ENCODE measurements at places on chromosomes 3 and 15.
A peak's percentile ranks its signal among the peaks of the same experiment; 100 is the strongest.

- no peak for DNase-seq
- no peaks in the 10 kb centered on the region for H3K36me3 ChIP-seq
- no peak overlapping the region for H3K4me3 ChIP-seq
- no peak overlapping the region for H3K27ac ChIP-seq
- H3K4me1 ChIP-seq: no peaks in the 10 kb centered on the region
Measured at GRCh38 chr3:10646531-10647335, 141.3 kb upstream of the ATP2B2 start.

GRCh38 chr3:73197187-73197586, 135.7 kb downstream of the EBLN2 start:
- no peak for DNase-seq
- H3K4me1 ChIP-seq: no peaks in the 10 kb centered on the region
- no peak overlapping the region for H3K27ac ChIP-seq
- no peaks in the 10 kb centered on the region for H3K36me3 ChIP-seq
- H3K27me3 ChIP-seq: no peaks in the 10 kb centered on the region

- no peaks in the 10 kb centered on the region for H3K27me3 ChIP-seq
- no peak overlapping the region for H3K4me3 ChIP-seq
- no peaks in the 10 kb centered on the region for H3K4me1 ChIP-seq
- H3K36me3 ChIP-seq: no peaks in the 10 kb centered on the region
Measured at GRCh38 chr3:178325330-178325729, 210.9 kb upstream of the KCNMB2 start.

GRCh38 chr15:62231856-62232255, 66.8 kb upstream of the C2CD4B start:
- no peak overlapping the region for H3K4me3 ChIP-seq
- no peaks in the 10 kb centered on the region for H3K36me3 ChIP-seq
- peaks cover 5% of the 10 kb centered on the region for H3K27me3 ChIP-seq
- H3K27ac ChIP-seq: no peak overlapping the region

GRCh38 chr3:127929818-127930413, 14.9 kb downstream of the KBTBD12 start:
- H3K4me3 ChIP-seq: no peak overlapping the region
- no peak for DNase-seq
- peaks cover 2% of the 10 kb centered on the region for H3K36me3 ChIP-seq

DNA sequence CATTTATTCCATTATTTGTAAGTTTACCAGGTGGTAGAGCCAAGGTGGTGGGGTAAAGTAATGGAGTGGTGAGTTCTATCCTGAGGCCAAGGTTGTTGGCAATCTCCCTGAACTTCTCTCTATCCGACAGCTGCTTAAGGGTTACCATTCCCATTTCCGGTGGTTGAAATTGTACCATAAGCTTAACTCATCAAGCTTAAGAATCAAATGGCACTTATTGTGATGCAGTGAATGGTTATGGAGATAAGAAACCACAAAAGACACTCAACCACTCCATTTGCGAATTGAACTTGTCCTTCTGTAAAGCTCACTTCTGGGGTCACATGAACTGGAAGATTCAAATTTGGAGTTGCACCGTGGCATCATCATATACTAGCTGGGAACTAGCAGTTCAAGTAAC, 287.4 kb upstream of the SLCO3A1 start:
- no peak overlapping the region for H3K4me3 ChIP-seq
- no peak overlapping the region for H3K27ac ChIP-seq
- H3K36me3 ChIP-seq: peaks cover 3% of the 10 kb centered on the region
- DNase-seq: no peak

- no peak overlapping the region for H3K4me3 ChIP-seq
- DNase-seq: no peak
- H3K27me3 ChIP-seq: no peaks in the 10 kb centered on the region
- H3K36me3 ChIP-seq: peaks cover 8% of the 10 kb centered on the region
Measured at GRCh38 chr3:23829242-23829934, 23.6 kb downstream of the UBE2E1 start.

DNA sequence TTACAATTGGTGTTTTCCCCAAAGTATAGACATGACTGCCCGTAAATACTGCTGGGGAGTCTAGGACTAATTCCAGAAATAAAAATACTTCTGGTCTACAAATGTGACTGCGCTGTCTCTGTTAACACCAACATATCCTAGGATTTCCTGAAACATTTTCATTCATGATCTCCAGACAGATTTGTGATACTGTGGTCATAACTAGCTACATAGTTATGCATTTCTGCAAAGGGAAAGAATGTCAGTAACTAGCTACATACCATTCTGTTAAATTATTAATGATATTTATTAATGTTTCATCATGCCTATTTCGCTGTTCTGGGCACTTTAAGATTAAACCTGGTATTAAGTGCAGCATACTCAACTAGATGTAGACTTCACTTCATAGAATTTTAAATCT, 33.3 kb downstream of the SETD5 start:
- no peak for DNase-seq
- H3K27ac ChIP-seq: no peak overlapping the region
- H3K27me3 ChIP-seq: no peaks in the 10 kb centered on the region
- peaks cover 8% of the 10 kb centered on the region for H3K4me1 ChIP-seq
- H3K4me3 ChIP-seq: no peak overlapping the region
- peaks cover 39% of the 10 kb centered on the region for H3K36me3 ChIP-seq

DNA sequence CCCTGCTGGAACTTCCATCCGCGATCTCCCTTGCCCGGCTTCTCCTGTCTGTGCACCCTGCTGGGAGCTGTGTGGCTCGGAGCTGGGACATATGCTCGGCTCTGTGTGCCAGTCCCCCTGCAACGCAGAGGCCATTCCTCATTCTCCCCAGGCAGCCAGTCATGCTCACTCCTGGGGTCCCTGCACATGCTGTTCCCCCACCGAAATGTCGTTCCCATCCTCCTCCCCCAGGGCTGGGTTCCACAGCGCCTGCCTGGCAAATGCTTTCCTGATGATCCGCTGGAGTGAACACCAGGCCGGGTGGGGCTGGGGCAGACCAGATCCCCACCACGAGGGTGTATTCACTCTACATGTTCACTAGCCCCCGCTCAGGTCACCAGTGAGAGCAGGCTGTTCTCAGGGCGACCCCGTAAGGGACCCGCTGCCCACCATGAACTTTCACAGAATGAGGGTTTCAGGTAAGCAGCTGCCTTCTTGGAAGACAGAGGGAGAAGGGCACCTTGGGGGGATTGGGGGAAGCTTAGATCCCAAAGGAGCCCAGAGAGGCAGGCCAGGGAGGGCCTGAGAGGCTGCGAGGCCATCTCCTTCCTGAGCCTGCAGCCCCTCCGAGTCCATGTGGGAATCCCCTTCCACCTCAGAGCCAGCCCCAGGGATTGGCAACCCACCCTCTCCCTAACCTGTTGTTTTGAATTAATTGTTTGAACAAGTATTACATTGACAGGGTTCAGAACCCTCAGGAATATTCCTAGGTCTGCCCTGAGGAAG, 88.7 kb upstream of the IQSEC1 start:
- H3K27me3 ChIP-seq: peaks cover 3% of the 10 kb centered on the region
- no peaks in the 10 kb centered on the region for H3K4me1 ChIP-seq
- H3K36me3 ChIP-seq: no peaks in the 10 kb centered on the region
- no peak for DNase-seq
- no peak overlapping the region for H3K27ac ChIP-seq

DNA sequence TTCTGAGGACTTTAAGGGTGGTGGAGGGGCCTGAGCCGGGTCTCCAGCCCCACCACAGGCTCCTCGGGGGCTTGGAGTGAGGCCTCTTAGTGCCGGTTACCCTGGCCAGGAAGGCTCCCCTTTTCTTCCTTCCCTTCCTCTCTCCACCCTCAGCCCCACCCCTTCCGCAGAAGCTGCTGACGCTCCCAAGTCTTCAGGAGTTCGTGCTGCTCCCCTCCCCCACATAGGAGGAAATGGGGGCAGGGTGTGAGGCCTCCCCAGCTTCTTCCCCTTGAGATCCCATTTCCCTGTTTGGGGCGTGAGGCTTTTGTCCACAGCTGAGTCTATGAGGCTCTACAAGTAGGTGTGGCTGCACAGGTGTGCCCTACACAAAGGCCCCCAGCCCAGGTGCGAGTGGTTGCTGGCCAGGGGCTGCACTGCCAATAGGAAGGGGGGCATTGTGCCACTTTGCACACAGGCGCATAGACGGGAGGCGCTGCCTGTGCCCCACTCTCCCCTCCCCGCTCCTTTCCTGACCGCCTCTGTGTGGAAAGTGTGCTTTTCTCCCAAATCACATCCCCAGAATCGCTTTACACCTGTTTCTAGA, 915 bp upstream of the CALML4 start:
- peak overlapping the region; percentile 40 for H3K4me3 ChIP-seq
- no peaks in the 10 kb centered on the region for H3K27me3 ChIP-seq
- no peak for DNase-seq

DNA sequence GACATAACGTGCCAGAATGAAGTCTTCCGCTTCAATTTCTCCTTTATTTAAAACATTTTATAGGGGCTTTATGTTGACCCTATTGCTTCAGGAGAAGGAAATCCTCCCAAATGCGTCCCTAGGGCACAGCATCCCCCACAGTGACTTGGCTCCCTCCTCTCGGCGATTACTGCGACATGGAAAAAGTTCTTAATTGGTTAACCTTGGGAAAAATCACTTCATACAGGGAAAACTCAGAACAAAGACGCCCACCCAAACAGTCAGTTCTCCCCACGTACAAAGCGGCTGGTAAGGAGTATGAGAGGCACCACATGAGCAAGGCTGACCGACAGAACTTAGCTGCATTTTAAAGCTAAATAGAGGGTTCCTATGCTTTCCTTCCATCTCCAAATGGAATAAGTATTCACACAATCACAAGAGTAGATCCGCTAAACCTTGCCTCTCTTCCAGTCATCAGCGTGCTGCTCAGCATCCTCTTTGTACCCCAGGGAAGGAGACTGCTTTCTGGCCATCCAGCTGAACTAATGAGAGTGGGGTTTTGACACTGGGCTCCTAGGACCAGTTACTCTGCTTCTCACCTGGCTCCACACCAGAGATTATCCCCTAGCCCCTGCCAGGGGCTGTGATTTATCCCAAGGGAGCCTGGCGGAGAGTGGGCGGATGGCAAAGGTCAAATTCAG, 415.3 kb upstream of the WNT5A start:
- no peaks in the 10 kb centered on the region for H3K27me3 ChIP-seq
- no peak overlapping the region for H3K4me3 ChIP-seq
- no peaks in the 10 kb centered on the region for H3K4me1 ChIP-seq
- H3K27ac ChIP-seq: no peak overlapping the region

- peaks cover 7% of the 10 kb centered on the region for H3K27me3 ChIP-seq
- H3K4me3 ChIP-seq: peak overlapping the region; percentile 48
- peaks cover 21% of the 10 kb centered on the region for H3K4me1 ChIP-seq
- no peak for DNase-seq
- H3K36me3 ChIP-seq: peaks cover 4% of the 10 kb centered on the region
- H3K27ac ChIP-seq: peak overlapping the region; percentile 74
Measured at GRCh38 chr3:64355401-64355807, 130.1 kb upstream of the PRICKLE2 start.

GRCh38 chr3:47083786-47084185, 80.1 kb downstream of the SETD2 start:
- H3K27ac ChIP-seq: peak overlapping the region; percentile 54
- H3K27me3 ChIP-seq: no peaks in the 10 kb centered on the region
- H3K4me3 ChIP-seq: no peak overlapping the region
- H3K4me1 ChIP-seq: peaks cover 14% of the 10 kb centered on the region

GRCh38 chr3:171186383-171186782, 159.9 kb upstream of the SLC2A2 start:
- no peaks in the 10 kb centered on the region for H3K27me3 ChIP-seq
- no peak for DNase-seq
- H3K36me3 ChIP-seq: peaks cover 22% of the 10 kb centered on the region
- H3K4me1 ChIP-seq: peaks cover 16% of the 10 kb centered on the region

- H3K4me3 ChIP-seq: no peak overlapping the region
- H3K4me1 ChIP-seq: no peaks in the 10 kb centered on the region
- no peak overlapping the region for H3K27ac ChIP-seq
- no peak for DNase-seq
- no peaks in the 10 kb centered on the region for H3K36me3 ChIP-seq
Measured at GRCh38 chr3:175598740-175599139, 739.6 kb downstream of the NAALADL2 start.

GRCh38 chr3:64103131-64103530, 79.8 kb upstream of the PSMD6 start:
- no peak overlapping the region for H3K4me3 ChIP-seq
- no peaks in the 10 kb centered on the region for H3K4me1 ChIP-seq
- no peak overlapping the region for H3K27ac ChIP-seq

GRCh38 chr3:179732661-179733348, 80.0 kb downstream of the USP13 start:
- DNase-seq: no peak
- H3K4me3 ChIP-seq: no peak overlapping the region
- H3K4me1 ChIP-seq: no peaks in the 10 kb centered on the region
- no peaks in the 10 kb centered on the region for H3K27me3 ChIP-seq
- H3K36me3 ChIP-seq: peaks cover 1% of the 10 kb centered on the region

DNA sequence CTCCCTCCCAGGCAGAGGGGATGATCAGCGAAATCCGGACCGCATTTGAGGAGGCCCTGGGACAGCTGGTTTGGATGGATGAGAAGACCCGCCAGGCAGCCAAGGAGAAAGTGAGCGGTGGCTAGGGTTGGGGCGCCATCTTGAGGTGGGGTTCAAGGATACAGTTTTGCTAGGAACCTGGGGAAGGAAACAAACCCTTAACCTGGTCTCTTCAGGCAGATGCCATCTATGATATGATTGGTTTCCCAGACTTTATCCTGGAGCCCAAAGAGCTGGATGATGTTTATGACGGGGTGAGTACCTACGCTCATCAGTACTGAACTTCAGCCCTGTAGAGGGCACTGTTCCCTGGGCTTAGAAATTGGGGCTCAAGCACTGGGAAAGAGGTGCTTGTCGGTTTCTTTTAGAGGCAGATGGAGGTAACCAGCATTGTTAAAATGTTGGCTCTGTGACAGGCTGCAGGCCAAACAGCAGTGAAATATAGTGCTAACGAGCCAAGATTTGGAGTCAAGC, 9.6 kb upstream of the PSMD2 start:
- H3K36me3 ChIP-seq: no peaks in the 10 kb centered on the region
- H3K27me3 ChIP-seq: peaks cover 4% of the 10 kb centered on the region
- H3K27ac ChIP-seq: no peak overlapping the region
- H3K4me1 ChIP-seq: peaks cover 3% of the 10 kb centered on the region

DNA sequence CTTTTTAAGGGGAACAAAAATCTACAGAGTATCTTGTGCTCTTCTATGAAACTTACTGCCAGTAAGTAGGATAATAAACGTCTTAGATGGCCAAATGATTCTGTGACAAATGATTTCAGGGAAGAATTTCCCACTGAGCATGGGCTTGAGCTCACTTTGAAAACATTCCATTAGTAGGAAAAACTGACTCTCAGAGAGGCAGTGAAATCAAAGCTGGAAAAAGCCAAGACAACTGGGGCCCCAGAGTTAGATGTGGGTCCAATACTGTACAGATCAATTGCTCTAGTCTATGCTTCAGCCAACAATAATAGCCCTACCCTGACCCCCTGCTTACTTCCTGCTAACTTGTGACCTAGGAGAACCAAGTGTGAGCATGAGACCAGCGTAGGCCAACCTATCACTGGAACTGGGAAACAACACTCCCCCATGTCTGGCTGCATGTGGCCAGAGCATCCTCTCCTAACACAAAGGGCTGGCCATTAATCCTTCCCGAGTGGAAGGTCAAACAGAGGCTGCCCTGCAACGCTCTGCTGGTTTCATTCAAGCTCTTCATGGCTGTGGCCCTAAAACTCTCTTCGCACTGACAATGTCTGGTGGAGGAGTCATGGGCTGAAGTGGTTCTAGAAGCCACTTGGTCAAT, 68.8 kb downstream of the FOXB1 start:
- H3K27ac ChIP-seq: no peak overlapping the region
- peaks cover 8% of the 10 kb centered on the region for H3K27me3 ChIP-seq
- H3K36me3 ChIP-seq: no peaks in the 10 kb centered on the region
- DNase-seq: no peak
- H3K4me1 ChIP-seq: peaks cover 27% of the 10 kb centered on the region

Data from activated naive CD8-positive, alpha-beta T cell treated with anti-CD3 and anti-CD28 coated beads, Interleukin-2, amount 10 ng/mL, durations not matched to agents 7 days and 5 days (primary cell).